ENCODE measurements at places on chromosomes 16 and 17. TPM values are rescaled to one million over a fixed set of nuclear protein-coding genes. Genes with fewer than 3 reads are reported as not detected.

Gene CBFA2T3
- total RNA-seq = not detected

GRCh38 chr16:813204-813915 is 12.8 kb upstream of the GNG13 start:
- no peak for DNase-seq

- DNase-seq = peak; percentile 55
These were observed 17.9 kb downstream of the MYO1C start for GRCh38 chr17:1474402-1475189.

Gene KCTD13
- total RNA-seq = 9.8 TPM

DNA sequence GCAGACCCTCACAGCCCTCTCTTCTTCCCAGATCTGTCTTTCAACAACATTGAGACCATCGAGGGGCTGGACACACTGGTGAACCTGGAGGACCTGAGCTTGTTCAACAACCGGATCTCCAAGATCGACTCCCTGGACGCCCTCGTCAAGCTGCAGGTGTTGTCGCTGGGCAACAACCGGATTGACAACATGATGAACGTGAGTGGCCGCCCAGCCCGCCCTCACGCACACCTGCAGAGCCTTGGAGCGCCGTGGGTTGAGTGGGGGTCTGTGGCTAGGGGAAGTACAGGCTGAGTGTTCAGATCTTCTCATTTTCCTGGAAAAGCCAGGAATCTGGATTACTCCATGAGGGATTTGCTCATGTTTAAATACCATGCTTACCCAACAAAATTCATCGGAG is 15.2 kb downstream of the DRC3 start:
- DNase-seq = no peak

Gene FA2H
- total RNA-seq = 10.7 TPM

- DNase-seq = no peak
These were observed 4.9 kb downstream of the CDK10 start for GRCh38 chr16:89691231-89691985.

- DNase-seq = no peak
These were observed 345 bp downstream of the TSC2 start for GRCh38 chr16:2048116-2048543.

DNA sequence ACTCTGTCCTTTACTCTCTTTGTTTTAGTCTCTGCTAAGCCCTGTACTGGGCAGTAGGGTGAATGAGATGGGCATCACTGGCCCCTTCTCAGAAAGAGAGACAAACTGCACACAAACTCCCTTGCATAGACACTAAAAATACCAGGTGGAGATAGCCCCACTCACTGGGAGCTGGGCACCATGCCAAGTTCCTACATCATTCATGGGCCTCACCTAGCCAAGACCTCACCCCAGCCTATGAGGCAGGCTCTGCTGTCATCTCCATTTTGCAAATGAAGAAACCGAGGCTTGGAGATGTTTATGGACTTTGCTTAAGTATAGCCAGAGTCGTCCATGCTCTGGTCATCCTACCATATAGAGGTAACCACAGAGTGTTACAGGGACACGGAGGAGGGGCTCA is 499.8 kb upstream of the CDH11 start:
- no peak for DNase-seq

Gene AIPL1
- total RNA-seq = not detected
